ENCODE measurements at places on chromosomes 12 and 14. TPM values are rescaled to one million over a fixed set of nuclear protein-coding genes. Genes with fewer than 3 reads are reported as not detected.

The FERMT2 gene
- total RNA-seq = 169 TPM

GRCh38 chr12:6774499-6775062 lies 2.3 kb downstream of the LAG3 start:
- DNase-seq = no peak

DNA sequence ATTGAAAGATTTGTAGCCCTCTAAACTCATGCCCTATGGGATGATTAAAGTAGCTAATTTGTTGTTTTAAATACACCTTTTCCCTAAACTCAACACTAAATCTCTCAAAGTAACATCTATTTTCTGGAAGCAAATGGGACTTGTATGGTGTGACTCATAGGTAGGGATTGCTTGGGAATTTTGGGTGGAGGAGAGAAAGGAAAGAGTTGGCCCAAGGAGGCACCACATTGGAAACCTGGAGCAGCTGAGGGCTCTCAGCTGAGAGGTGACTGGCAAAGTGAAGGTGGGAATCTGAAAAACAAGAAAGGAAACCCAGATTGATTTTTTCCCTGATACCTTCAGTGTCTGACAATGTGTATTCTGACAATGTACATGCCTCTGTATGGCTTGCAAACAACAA lies 114.8 kb upstream of the PRICKLE1 start:
- DNase-seq = no peak

DNA sequence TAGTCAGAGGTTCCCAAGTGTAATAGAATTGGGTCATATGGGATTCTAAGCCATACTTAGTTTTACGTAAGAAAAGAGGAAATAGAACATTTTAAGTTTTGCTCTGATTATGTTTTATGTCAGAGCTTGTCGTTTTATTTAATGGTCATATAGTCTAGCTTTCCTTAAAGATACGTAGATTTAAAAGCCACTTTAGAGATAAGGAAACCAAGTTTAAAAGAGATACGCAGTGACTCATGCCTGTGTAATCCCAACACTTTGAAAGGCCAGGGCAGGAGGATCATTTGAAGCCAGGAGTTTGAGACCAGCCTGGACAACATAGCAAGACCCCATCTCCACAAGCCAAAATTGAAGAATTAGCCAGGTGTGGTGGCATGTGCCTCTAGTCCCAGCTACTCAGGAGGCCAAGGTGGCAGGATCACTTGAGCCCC lies 19.5 kb downstream of the MAPK1IP1L start:
- no peak for DNase-seq

GRCh38 chr12:21065845-21066244 lies 65.1 kb upstream of the SLCO1B1 start:
- DNase-seq = no peak

DNA sequence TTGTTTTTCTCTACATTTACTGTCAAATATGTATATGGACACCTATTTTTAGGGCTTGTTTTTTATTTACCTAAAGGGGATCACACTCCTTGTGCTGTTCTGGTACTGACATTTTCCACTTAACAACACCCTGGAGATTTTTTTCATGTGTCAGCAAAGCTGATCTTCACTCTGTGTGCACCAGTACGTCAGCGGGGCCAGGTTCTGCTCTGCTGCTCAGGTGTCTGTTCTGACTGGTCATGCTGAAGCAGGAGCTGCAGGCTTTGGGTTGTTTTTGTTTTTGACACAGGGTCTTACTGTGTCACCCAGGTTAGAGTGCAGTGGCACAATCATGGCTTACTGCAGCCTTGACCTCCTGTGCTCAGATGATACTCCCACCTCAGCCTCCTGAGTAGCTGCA lies 81.9 kb upstream of the CCND2 start:
- no peak for DNase-seq

GRCh38 chr12:9065607-9065856 lies 50.2 kb downstream of the A2M start:
- DNase-seq = no peak
